Substantia nigra (tissue), 51 donors: ENCODE measurements at places on chromosomes 5 and 9.

DNA sequence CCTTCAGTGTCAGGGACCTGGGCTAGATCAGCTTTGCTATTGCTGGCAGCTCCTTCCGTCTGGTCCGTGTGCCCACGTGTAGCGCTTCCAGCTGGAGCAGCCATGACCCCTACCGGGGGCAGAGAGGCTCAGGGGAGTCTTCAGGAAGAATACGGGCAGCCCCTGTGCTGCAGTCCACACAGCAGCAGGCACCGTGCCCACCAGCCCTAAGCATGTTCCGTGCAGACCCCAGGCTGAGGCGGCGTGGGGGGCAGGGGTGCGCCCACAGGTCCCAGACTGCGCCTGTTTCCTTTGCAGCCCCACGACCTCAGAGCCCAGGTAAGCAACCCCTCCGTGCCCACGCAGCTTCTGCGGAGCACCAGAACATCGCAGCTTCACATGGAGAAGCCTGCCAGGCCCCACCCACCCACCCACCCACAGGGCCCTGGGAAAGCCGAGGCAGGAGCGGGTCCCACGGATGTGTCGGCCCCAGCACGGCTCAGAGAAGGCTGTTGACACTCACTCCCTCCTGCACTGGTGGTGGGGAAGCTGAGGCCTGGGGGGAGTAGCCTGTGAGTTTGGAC lies 83.1 kb downstream of the KCNT1 start:
- DNase-seq: no peak

GRCh38 chr5:38341056-38341455 lies 82.7 kb downstream of the EGFLAM start:
- no peak for DNase-seq

GRCh38 chr5:172685091-172685490 lies 44.0 kb downstream of the NEURL1B start:
- DNase-seq: no peak

DNA sequence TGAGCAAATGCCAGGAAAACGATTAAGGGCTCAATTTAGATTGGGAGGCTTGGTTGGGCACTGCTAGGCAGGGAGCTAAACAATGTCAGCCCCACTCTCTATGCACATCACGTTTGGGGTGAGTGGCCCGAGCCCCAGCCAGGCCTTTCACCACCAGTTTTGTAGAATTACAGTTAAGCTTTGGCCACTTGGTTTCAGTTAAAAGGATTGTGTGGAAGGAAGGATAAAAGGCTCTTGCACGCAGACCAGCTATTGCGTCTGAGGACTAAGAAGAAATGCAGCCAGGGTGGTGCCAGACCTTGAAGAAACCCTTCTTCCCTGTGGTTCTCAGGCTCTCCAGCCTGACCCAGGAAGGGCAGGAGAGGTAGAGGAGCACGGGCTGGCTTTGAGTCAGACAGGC lies 125.3 kb upstream of the SLC44A1 start:
- DNase-seq: peak; percentile 53

DNA sequence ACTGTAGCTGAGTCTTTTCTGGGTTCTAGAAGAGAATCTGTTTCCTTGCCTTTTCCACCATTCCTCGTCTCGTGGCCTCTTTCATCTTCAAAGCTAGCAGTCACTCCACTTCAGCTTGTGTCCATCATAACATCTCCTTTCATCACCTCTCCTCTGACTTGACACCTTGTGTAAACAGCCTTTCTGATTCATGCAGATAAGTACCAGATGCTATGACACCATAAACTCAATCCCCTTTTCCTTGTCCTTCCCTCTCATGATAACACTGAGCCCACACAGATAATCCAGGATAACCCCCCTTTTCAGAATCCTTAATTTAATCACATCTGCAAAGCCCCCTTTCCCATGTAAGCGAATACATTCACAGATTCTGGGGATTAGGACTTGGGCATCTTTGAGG lies 95.5 kb downstream of the SNX24 start:
- no peak for DNase-seq

- no peak for DNase-seq
Measured at GRCh38 chr9:83959061-83959460, 21.0 kb downstream of the HNRNPK start.

DNA sequence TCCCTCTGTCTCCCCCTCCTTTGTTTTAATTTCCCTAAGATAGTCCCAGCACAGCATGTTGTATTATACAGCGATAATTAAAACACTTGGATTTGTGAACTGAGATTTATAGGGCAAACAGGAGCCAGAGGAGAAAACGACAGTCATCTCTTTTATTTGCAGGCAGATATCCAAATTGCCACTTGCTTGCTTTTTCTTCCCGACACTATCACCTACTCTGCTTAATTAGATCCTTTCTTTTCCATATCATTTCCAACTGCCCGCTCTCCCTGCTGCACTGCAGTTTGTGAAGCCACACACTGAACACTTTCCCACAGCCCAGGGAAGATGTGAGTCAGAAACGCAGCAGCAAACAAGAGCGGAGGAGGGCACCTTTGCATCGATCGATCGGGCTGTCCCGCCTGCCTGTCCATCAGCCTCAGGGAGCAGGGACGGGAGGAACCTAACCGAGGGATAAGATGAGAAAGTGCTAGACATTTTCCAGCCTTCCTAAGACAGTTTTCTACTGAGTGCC lies 35.8 kb upstream of the SPRY4 start:
- DNase-seq: no peak

GRCh38 chr5:6598351-6598900 lies 34.4 kb downstream of the NSUN2 start:
- no peak for DNase-seq

- DNase-seq: no peak
Measured at GRCh38 chr5:148248894-148249293, 10.6 kb downstream of the MARCOL start.

- DNase-seq: no peak
Measured at GRCh38 chr5:103867857-103868598, 305.4 kb upstream of the NUDT12 start.

GRCh38 chr9:84239343-84239742 lies 101.2 kb downstream of the SLC28A3 start:
- DNase-seq: no peak

- DNase-seq: no peak
Measured at GRCh38 chr5:171080186-171080938, 218.5 kb downstream of the RANBP17 start.

DNA sequence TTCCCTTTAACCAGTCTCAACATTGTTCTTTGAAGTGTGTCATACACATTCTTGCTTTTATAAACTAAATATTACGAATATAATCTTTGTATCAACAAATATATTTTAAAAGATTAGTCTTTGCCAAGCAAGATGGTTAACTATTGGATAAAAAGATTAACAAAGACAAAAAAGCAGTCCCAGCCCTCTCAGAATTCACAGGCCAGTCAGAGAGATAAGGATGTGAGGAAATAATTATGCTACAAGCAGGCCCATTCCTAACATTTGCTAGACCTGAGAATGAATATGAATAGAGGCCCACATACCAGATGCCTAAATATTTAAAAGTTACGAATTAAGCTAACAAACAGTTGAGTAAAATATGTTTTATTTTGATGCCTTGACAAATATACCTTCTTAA lies 457.7 kb downstream of the CETN3 start:
- DNase-seq: no peak

GRCh38 chr5:127863610-127864395 lies 160.6 kb downstream of the CCDC192 start:
- no peak for DNase-seq

- DNase-seq: no peak
Measured at GRCh38 chr5:128649192-128649591, 111.1 kb upstream of the FBN2 start.

DNA sequence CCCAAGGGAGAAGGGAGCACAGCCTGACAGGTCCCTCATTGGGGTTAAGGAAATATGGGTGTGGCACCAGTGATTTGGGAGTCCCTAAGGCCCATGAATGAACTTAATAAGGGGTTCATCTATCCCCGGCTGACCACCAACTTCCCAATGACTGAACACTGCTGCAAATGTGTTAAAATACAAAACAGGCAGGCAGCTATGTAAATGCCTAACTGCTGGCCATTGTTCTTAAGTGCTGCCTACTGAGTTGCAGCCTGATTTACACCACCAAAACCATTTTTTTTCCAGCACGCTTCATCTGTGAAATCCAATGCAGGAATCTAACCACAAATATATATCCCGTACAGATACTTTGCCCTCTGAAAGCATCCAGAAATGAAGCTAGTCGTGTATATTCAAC lies 478.5 kb downstream of the PTPRD start:
- no peak for DNase-seq

GRCh38 chr5:6518298-6519057 lies 69.8 kb downstream of the UBE2QL1 start:
- DNase-seq: no peak

- DNase-seq: no peak
Measured at GRCh38 chr5:139181835-139182452, 16.2 kb downstream of the SIL1 start.

DNA sequence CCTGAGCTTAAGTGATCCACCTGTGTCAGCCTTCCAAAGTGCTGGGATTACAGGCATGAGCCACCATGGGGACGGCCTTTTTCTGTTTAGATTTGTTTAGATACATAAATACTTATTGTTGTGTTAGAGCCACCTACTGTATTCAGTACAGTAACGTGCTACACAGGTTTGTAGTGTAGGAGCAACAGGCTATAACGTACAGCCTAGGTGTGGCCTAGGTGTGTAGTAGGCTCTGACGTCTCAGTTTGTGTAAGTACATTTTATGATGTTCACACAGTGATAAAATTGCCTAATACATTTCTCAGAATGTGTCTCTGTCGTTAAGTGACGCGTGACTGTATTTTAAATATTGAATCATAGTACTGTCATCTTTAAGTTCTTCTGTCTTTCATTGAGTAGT lies 84.1 kb downstream of the MELK start:
- no peak for DNase-seq

DNA sequence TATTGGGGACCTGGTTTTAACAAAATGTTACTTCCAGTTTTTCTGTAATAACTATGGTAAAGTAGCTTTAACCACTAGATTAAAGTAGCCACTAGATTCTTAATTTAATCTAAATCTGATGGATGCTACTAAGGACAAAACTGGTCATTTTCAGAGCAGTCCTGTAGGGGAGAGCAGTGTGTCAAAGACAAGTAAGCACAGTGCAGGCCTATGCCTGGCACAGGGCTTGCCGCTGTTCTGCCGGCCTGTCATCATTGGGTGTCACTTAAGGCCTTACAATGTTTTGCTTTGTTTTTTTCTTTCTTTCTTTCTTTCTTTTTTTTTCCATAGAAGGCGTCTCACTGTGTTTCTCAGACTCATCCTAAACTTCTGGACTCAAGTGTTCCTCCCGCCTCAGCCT lies 53.0 kb upstream of the NXNL2 start:
- no peak for DNase-seq

DNA sequence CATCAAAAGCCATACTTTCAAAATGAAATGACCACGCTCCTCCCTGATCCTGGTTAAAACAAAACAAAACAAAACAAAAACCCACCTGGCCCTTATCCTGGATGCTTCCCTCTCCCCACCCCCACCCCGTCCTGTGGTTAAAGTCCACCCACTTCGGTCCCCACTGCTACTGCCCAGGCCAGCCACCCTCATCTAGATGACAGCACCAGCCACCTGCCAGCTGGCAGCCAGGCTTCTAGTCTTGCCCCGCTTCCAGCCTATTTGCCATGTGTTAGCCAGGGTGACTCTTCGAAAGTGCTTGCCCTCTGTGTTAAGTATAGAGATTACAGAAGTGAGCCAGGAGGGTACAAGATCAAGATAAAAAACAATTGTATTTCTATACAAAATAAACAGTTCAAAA lies 27.5 kb upstream of the NCS1 start:
- no peak for DNase-seq

DNA sequence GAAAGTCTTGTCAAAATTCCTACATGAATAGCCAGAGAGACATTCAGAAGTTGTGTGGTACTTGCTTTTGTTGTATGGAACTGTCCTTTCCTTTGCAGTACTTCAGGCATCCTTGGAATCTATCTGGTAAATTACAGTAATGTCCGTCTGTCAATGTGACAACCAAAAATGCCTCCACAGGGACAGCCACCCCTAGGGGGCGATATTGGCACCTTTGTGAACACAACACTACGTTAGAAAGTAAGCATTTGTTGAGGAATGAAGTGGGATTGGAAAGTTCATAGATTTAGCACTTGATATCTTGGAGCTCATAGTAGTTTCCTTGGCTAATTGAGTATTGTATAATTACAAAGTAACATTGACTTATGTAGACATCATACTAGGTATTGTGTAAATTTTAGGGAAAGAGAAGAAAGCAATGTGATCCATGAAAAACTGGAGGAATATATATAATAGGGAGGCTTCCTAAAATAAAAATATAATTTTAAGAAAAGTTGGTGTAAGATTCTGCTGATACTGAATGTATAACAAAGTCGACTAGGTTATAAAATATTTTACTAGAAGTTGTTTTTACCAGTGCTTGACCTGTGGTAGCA lies 32.7 kb downstream of the TMEFF1 start:
- no peak for DNase-seq

DNA sequence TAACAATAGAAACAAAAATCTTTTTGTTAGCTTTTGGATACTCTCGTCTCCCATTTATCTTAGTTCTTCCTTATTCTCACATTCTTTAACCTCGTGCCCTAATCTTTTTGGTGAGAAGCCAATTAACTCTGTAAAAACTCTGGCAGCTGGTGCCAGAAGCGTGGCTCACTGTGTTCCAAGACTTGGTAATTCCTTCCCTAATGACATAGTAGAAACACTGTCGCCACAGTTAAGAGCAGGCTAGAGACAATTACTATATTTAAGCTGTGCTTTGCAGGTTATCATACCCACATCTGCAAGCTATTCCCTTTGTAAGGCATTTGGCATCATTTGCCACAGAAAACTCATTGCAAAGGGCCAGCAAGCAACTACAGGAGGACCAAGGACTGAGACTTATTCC lies 160.9 kb upstream of the PIK3R1 start:
- no peak for DNase-seq

DNA sequence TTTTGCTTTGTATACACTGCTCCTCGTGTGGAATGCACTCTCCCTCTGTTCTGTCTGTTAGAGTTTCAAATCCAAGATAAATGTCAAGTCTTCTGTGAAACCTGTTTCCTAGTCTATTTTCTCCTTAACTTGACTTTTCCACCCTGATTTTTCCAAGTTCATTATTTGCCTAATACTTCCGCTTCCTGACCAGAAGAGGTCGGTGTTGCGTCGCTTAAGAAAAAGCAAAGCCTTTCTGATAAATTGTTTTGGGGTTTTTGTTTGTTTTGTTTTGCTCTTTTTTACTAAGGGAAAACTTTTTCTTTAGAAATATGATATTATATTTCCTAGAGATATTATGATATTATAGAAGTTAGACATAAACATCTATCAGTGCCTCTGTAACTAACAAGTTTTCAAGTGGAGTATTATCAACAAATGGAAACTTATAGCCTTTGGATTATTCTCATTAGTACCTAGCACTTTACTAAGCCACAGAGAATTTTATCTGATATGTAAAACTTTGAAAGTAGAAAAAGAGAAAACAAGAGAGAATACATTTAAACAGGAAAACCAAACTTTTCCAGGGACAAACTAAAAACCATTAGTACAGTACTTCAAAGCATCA lies 55.8 kb downstream of the PHAX start:
- DNase-seq: no peak

GRCh38 chr9:94639061-94639998 lies at the start of gene FBP1:
Gene FBP1 (minus strand): TSS chr9:94639518. CDS start chr9:94639310, 208 bp downstream.
- DNase-seq: peak; percentile 27
